Esophagus squamous epithelium (tissue), 5 donors: ENCODE measurements at places on chromosomes 11 and 22.

GRCh38 chr11:13238879-13239514 lies 38.6 kb upstream of the BMAL1 start:
- DNase-seq, result no peak

GRCh38 chr22:30193031-30193775 lies 53.4 kb downstream of the LIF start:
- DNase-seq, result no peak

DNA sequence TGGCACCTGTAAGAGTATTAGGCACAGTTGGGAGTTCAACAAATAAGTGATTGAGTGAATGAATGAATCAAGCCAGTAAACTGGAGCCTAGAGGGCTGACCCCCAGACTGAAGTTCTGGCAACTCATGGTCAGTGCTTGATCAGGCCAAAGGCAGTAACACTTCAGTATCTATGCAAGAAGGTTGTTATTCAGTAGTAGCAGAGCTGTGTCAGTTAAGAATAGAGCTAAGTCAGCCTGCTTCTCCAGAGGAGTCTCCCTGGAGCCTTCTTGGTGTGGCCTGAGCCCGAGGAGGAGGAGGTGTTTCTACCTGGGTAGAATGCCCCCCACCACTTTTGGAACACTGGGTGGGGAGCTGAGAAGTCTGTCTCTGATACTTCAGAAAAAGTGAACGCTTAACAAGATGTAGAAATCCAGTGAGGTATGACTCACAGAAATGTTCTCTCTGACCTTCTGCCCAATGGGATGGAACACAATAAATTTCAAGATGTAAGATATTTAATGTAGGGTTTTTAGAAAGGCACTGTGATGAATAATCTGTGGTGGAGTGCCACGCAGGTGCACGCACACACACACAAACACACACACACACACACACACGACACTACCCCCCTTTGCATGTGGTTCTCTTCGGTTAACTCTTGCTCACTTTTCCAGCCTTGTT lies 219.9 kb downstream of the HIPK3 start:
- DNase-seq, result no peak

DNA sequence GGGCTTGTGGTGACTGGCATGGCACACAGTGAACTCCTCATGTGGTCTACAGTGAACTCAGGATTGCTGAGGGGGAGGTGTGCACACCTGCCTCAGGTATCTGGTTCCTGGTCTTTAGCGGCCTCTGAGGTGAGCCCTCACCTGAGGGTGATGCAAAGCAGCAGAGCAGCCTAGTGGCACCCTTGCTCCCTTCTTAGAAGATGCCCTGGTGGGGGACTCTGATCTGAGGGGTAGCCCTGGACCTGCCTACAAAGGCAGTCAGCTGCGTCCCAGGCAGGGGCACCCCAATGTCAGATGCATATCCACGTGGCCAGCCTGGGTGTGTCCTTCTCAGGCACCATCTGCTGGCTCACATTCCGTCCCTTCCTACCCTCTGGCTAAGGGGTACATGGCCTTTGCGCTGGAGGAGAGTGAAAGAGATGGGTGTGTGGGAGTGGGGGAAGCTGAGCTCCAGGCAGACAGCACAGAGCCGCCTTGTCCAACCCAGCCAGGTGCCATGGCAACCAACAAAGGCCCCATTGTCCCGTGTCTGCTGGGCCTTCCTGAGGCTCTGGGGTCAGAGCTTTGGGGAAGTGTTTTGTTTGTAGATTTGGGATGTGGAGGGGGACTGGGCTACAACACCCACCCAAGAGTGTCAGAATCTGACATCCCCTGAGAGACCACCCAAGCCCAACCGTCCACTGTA lies 5.8 kb downstream of the PLEKHB1 start:
- no peak for DNase-seq

DNA sequence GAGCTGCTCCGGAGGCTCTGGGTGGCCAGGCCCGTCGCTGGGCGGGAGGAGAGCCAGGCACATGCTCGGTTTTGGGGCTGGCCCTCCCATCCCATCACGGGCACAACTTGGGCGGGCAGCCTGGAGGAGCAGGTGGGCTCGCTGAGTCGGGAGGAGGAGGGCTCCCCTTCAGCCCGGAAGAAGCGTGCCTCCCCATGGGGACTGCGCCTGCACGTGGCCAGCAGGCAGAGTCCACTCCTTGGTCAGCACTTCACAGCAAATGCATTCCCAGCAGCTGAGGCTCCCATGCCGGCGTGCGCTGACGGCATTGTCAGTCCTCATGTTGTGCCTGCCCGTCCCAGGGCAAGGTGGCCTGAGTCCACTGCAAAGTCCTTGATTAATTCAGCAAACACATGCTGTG lies 1281.7 kb downstream of the BRD1 start:
- no peak for DNase-seq

DNA sequence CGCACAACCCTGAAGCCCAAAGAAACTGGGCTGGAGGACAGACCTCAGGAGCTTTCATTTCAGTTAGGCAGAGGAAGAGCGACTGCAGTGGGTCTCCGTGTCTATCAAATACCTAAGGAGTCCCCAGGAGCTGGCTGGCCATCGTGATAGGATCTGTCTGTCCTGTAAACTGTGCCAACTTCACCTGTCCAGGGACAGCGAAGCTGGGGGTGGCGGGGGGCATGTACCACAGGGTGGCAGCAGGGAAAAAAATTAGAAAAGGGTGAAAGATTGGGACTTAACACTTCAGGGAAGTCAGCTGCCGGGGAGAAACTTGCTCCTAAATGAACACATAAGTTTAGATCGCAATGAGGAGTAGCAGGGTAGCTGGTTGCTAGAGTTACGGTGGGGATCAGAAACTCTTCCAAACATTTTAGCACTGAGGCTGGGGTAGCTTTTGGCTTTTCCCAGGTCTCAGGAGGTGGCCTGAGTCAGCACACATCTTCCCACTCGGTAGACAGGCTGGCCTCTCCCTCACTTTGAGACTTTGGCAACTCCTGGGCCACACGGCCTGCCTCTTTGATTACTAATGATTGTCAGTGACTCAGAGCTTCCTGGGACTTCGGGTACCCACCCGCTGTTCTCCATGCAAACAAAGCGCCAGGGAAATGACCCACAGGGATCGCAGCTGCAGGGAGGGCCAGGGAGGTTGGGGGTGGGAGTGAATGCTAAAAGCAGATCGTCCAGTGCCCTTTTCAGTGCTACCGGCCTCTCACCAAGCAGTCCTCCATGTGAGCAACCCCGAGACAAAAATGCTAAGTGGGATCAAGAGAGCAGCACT lies 2.9 kb upstream of the MTFP1 start:
- no peak for DNase-seq

GRCh38 chr11:129035244-129035643 lies 92.6 kb upstream of the TP53AIP1 start:
- DNase-seq, result no peak

DNA sequence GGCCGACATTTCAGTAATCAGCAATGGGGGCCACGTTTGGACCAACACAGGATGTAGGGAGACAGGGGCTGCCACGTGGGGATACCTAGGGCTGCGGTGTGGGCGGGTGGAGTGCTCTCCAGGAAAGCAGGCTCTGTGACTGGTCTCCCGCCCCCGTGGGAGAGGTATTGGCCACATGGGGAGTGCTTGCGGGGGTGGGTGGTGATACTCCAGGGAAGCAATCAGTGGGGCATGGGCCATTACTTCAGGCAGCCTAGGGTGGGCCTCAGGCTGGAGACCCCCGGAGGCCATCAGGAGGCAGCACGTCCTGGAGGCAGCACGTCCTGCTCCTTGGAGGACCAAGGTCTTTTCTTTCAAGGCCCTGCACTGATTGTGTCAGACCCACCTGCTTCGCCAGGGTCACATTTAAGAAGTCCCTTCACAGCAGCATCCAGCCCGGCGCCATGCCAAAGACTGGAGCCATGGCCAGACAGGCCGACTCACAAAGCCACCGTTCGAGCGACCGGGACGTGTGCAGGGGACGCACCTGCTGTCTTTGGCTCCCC lies 3.0 kb upstream of the MUC2 start:
- no peak for DNase-seq

- DNase-seq, result no peak
Observed at GRCh38 chr22:37823134-37823985, at the start of gene GALR3. Gene GALR3 (plus strand): TSS chr22:37823382. CDS start chr22:37823407, 25 bp downstream.

DNA sequence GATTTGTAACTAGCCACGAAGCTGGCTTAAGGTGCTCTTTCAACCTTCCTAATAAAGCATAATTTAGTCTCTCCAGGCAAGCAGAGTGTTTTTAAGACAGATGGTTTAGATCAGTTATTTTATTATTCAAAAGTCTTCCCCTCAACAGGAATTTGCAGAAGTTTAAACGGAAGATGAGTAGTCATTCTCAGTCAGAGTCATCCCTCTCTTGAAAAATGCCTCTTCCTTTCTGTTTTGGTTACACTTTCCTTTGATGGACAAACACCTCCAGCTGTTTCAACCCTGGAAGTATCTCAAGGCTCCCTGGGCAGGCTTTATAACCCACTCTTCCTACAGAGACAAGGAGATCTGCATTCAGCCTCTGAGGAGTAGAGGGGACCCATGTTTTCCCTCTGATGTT lies 60.3 kb upstream of the POU2AF2 start:
- DNase-seq, result no peak

DNA sequence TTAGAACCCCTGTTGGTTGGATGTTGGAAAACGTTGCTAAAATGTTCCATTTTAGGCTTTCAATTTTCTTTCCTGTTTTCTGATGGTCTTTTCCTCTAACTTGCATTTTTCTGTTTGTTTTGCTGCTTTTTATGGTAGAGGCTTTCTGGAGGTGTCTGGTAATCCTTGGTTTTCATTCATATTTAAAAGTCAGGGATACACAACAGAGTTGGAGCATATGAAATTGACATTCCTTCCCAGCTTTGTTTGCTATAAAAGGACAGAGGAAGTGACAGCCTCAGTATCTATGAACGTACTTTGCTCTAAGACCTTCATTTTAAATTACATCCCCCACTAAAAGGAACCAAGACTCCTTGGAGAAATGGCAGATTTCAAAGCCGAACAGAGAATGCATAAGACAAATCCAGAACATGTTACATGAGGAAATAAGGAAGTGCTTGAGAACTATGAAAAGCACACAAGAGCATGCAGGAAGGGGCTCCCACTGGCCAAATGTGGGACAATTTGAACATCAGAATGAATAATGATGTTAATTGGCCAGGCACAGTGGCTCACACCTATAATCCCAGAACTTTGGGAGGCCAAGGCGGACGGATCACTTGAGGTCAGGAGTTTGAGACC lies 56.7 kb downstream of the PPP6R3 start:
- DNase-seq, result no peak

DNA sequence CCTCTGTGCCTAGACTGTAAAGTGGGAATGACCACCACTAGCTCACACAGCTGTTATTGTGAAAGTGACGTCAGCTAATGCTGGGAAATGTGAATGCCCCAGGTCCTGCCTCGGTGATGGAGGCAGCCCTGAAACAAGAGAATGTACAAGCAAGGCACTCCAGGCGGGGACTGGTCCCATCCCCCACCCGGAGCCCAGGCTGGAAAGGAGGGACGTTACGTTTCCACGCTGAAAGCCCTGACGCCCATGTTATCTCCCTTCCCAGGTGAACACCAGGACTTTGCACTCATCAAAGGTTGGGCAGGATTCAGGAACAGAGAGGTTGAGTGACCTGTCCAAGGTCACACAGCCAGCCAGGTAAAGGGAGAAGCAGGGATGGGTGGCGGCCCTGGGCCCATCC lies 784 bp downstream of the SULT4A1 start:
- no peak for DNase-seq

- no peak for DNase-seq
Observed at GRCh38 chr22:24584166-24584790, 8.6 kb downstream of the LRRC75B start.

DNA sequence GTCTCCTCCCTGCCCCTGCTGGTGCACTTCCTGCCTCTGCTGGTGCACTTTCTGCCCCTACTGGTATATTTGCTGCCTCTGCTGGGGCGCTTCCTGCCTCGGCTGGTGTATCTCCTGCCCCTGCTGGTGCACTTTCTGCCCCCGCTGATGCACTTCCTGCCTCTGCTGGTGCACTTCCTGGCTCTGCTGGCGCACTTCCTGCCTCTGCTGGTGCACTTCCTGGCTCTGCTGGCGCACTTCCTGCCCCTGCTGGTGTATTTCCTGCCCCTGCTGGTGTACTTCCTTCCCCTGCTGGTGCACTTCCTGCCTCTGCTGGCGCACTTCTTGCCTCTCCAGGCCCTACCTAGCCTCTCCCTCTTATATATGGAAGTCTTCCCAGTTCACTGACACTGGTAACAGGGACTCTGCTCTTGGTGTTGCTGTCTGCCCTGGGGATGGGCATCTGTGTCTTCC lies 10.1 kb downstream of the MTFP1 start:
- DNase-seq, result no peak

GRCh38 chr11:126481303-126481680 lies 125.8 kb downstream of the ST3GAL4 start:
- DNase-seq, result no peak

- DNase-seq, result no peak
Observed at GRCh38 chr11:116331381-116331780, 441.4 kb downstream of the BUD13 start.

DNA sequence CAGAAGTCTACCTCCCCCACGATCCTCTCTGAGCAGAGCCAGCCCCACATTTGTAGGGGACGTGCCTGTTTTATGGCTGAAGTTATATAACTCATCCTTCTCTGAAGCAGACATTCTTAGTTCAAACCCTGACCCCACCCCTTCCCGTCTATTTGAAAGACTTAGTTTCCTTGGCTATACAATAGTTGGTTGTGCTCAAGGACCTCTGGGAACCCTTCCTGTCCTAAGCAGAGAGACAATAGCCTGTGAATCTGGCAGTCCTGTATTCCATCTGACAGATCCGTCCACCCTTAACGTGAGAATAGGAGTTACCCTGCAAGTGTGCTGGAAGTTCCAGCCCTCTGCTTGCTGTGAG lies 75.2 kb downstream of the MN1 start:
- DNase-seq, result no peak

- no peak for DNase-seq
Observed at GRCh38 chr22:31574055-31574670, 77.8 kb downstream of the SFI1 start.

- DNase-seq, result no peak
Observed at GRCh38 chr22:34430386-34430785, 510.1 kb upstream of the LARGE1 start.

DNA sequence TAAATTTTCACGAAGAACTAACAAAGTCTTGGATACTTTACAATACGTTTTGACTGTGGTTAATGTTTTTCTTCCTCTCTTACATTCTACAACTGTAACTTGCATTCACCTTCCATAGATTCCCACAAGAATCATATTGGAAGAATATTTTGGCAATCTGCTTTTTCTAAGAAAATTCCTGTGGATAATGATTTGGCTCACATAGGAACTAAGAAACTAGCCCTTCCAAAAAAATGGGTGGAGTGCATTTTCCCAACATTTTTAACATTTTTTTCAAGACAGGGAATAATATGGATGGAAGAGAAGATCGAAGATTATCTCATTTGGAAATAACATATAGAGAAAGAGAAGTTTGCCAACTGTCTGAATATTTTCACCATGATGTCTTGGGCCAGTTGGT lies 256.9 kb upstream of the POU2AF2 start:
- no peak for DNase-seq

GRCh38 chr11:73586791-73587190 lies 11.1 kb downstream of the FAM168A start:
- no peak for DNase-seq

DNA sequence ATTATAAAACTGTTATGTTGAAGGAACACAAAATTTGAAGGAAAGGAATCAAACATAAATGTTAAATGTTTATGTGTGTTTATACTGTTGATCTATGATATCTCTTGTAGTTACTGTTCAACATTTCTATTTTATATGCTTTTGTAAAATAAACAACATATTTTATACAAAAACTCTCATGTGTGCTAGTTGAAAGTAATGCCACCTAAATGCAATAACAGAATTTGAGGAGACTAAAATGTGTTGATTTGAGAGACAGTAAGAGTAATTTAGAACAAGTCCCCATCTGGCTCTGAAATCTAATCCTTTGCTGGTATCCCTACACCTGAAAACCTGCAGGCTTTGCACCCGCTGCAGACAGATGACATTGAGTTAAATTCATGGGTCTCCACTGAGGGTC lies 95.7 kb upstream of the TOP3B start:
- DNase-seq, result no peak
